GM06990 (cell line): ENCODE measurements at places on chromosomes 11 and 22.

DNA sequence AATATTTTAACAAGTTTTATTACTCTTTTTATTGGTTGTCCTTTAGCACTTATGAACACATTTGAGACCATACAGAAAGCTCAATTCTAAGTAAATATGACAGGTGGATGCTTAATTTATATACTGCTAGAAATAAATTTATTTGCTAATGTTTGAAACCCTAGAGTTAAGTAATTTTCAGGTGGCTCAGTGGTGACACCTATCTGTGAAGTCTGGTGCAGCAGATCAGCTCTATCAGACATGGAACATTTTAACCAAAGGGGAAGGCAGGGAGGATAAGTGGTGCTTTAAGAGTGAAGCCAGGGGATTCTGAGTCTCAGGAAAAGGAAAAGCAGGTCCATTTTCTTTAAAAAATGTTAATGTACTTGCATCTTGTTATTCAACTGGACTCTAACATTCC is 175.8 kb downstream of the DSCAML1 start:
- no peak for DNase-seq

DNA sequence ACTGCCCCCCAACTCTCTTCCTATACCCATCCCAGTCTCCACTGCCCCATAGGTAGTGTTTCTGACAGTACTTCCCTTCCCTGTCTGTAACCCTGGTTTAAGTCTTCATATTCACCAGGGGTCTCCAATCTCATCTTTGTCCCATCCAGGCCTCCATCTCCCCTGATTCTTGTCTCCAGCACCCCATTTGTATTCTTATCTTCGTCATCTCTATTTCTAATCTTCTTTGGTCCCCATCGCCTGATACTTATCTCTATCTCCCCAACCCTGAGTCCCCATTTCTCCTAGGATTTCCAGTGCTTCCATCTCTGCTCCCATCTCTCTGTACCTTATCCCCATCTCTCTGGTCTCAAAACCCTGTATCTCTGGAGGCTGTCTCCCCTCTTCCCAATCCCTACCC is 1.8 kb downstream of the PHOX2A start:
- DNase-seq, result no peak

DNA sequence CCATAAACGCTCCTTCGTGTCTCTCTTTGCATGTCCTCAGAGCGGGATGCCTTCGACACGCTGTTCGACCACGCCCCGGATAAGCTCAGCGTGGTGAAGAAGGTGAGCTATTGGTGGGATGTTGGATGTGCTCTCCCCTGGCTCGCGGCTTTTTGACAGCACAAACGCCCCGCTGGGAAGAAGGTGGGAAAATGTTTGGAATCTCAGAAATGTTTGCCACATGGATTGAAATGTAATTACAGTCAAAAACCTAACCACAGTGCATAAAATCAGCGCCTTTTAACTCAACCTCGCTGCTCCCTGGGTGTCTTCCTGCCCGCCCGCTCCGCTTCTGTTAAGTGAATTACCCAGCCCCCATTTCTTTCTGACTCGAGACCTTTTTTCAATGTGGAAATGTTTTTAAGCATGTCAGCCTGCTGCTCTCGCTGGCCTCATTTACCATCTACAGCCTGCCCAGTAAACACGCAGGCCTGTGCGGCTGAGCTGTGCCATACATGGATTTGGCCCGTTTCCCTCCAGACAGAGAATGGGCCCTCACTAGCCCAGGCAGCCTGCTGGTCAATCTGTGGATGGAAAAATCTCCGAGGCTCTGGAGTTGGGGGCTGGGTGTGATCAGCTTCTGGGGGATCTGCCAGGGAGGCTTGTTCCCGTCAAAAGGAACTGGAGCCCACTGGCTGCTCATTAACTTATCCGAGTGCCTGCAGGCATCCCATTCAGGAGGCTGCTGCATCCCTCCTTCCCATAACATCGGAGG is 32.7 kb upstream of the PARVG start:
- no peak for DNase-seq

- no peak for DNase-seq
Observed at GRCh38 chr11:45501392-45502225, 163.8 kb downstream of the CHST1 start.

DNA sequence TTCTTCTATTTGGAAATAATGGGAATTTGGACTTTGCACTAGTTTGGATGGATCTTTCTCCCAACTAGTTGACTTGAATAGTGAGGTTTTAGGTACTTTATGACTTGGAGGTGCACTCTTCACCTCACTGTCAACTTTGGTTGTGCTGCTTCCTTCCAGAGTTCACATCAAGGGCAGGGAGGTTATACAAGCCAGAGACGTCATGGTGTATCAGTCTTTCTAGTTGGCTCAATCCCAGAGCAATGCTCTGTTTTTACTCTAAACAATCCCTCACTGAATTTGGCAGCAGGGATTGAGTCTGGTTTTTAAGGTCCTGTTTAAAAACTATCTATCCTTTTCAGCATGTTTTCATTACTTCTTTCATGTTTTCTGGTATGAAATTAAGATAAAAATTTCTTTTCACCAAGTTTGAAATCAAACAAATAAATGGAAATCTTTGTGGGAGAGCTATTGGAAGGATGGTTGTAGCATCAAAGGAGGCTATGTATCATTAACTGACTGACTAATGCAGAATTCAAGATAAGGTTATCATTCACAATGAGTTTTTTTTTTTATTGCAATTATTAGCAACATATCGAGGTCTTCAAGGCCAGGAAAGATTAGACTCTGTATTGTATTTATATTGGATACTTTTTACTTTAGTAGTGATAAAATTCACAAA is 28.0 kb upstream of the ZBED5 start:
- DNase-seq, result no peak

DNA sequence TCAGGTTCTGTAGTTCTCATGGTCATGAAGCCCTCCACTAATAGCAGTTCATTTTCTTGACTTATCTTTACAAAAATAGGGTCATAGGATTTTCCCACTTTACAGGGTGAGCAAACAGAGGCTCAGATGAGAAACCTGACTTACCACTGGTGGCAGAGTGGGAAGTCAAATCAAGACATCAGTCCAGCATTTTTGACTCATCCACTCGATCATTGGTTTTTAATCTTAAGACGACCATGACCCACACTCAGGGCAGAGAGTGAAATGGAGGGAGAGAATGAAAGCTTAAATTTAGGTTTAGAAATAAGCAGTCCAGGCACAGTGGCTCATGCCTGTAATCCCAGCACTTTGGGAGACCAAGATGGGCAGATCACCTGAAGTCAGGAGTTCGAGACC is 42.1 kb downstream of the RTL6 start:
- DNase-seq, result no peak

DNA sequence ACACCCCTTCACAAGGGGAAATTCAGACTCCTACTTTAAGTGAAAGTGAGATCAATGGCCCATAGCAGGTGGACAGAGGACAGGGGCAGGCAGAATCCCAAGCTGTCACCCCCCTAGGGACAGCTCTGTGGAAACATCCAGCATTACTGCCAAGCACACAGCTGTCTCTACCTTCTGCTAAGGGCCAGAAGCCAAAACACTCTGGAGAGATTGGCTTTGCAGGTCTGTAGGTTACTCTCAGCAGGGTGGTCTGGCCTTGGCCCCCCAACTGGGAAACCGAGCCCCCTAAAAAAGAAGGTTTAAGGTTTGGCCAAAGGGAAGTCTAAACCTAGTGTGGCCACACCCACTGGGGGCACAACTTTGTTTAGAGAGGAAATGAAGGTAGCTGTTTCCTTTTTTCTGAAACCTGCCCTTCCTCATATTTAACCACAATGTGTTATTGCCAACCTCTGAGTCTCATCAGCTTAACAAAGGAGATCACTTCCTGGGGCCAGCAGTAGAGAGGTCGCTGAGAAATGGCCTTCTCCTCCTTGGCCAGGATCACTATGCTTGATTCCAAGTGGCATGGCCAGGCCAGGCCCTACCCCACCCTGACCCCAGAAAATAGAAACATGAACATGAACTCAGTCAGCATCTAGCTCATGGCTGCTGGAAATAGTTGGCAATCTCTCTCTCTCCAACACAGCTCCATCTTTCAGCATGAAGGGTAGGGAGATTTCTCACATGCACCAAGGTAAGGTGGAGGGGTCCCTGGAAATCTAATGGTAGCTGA is 25.9 kb upstream of the SCARF2 start:
- no peak for DNase-seq

GRCh38 chr11:96215110-96215782 is 127.7 kb downstream of the MAML2 start:
- peak; percentile 72 for DNase-seq
